ENCODE measurements at places on chromosomes 12 and 14.

GRCh38 chr12:57811028-57811755 is 7.3 kb downstream of the AVIL start:
- no peak for DNase-seq

- no peak for DNase-seq
These were observed 451.7 kb downstream of the TMEM117 start for GRCh38 chr12:44287545-44287944.

DNA sequence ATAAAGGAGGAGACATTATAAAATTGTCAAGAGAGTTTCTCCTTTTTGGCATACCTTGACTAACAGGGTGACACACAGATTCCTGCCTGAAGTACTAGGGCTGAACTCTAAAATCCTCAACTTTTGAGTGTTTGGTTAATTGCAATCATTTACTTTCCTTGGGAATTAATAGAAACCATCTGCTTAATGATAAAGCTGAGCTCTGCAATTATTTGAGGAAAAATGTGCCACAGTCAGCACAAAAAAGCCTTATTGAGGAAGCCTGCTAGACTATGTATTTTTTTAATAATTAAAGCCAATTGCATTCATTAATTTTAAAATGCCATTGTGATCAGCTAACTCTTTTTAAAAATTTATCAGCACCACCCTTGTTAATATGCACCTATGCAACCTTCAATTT is 38.7 kb downstream of the PRICKLE1 start:
- DNase-seq = no peak

GRCh38 chr12:42704810-42705401 is 115.4 kb upstream of the PRICKLE1 start:
- DNase-seq = no peak

DNA sequence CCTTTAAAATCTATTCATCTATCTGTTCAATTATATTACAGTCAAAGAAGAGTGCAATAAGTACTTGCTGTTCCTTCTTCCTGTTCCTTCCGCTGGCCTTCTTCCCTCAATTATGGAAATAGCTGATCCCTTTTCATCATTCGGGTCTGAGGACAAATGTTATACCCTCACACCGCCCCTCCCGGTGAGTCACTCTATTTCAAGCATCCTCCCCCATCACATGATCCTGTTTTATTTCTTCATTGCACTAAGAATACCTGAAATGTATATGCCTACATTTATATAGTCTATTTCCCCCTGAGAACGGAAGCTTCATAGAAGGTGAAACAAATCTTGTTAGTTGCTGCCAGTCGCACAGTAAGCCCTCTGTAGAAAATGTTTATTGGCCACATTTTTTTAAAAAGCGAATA is 2.5 kb downstream of the SLC38A1 start:
- no peak for DNase-seq

DNA sequence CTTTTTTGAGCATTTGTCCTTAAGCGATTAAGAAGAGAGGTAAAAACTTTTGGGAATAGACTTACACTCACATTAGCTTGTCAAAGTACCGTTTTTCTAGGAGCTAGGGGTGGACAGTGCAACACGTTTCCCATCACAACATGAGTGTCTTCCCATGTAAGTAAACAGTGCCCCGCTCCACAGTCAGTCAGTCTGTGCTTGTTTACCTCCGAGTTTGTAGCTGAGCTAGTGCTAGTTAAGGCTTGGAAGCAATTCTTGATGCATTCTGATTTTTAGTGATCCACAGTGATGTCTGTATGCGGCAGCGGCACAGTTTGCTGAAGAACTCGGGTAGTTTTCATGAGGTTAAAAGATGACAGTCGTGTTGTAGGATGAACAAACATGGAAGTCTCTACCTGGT is 941 bp downstream of the ZDHHC17 start:
- no peak for DNase-seq

DNA sequence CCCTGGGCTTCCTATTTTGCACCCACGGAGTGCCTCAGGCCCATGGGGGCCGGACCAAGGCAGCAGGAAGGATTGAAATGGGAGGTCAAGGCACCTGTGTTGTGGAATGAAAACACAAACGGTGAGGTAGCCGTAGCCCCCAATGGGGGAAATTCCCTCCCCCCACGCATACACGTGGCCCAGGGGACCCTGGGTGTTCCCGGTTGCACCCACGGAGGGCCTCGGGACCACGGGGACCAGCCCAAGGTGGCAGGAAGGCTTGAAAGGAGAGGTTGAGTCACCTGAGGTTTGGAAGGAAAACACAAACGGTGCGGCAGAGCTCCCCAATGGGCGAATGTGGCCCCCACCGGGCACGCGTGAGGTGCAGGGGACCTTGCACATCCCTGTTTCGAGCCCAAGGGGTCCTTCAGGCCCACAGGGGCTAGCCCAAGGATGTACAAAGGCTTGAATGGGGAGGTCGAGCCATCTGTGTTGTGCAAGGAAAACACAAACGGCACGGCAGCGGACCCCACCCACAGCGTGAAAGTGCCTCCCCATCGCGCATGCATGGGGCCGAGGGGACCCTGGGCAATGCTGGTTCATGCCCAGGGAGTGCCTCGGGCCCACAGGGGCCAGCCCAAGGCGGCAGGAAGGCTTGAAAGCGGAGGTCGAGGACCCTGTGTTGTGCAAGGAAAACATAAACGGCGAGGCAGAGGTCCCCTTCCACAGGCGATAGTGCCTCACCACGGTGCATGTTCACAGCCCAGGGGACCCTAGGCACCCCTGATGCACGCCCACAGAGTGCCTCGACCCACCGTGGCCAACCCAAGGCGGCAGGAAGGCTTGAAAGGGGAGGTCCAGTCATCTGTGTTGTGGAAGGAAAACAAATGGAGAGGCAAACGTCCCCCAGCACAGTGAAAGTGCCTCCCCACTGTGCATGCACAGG is 376.7 kb downstream of the ALG10 start:
- DNase-seq = no peak

DNA sequence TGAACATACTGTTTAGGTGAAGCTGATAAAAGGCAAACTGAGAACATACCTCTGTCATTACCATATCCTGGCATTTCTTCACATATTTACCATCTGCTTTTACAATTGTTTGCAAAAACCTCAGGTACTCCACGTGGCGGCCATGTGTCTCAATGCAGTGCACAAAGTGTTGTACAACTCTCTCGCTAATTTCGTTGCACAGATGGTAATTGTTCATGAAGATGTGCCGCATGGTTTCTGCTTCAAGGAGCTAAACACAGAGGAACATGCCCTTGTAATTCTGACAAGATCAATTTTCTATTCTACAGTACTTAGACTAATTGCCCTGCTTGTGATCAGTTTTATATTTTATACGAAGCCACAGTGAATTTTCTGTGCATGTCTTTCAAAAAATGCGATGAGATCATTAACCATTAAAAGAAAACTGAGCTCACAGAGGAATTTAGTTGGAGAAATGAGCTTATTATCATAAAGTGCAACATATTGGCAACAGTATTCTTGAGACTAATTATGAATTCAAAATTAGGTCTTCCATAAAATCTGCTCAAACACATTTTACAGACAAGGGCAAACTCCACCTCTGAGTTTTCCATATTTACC is 233.8 kb downstream of the ITPR2 start:
- DNase-seq = no peak

- no peak for DNase-seq
These were observed 99.2 kb downstream of the EML1 start for GRCh38 chr14:99892406-99892805.

DNA sequence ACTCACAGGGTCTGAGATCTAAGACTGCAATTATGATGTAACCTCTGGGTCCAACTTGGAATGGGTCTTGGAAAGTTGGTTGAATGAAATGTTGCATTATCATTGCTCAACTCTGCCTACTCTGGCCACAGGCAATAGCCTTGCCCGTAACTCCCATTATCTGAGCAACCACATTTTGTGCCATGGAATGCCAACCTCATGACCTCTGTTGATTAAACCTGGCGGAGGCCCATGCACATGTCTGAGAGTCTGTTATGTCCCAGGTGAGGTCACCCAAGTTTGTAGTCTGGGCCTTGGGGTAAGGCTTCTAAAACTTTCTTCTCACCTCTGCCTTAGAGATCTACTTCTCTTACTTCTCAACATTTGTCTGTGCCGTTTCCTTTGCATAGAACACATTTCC is 140.9 kb downstream of the TBX5 start:
- DNase-seq = no peak

DNA sequence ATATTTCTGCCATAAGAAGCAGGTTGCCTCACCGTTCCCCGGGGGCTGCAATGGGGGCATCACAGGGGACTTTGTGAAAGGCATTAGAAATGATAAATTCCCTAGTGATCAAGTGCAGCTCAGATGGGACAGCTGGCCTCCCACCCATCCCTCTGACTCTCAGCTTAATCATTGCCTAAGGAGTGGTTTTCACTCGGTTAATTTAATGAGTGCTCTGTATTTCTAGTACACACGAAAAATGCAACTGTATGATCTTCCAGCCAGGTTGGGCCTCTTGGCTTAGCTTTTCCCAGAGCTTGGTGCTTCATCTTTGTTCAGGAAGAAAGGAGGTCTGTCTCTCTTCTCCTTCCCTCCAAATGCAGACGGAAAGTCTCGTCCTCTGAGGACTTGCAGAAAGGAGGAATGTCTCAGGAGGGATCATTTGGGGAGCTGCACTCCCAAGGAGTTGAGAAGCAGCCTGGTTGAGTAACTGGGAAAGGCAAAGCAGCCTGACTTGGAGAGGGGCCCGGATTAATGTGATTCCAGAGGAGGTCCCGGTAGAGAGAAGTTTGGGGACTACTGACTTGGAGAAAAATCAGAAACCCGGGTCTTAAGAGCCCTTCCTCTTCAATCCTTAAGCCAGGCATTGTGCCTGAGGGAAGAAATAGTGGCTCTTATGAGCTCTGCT is 7.2 kb downstream of the CD9 start:
- no peak for DNase-seq

DNA sequence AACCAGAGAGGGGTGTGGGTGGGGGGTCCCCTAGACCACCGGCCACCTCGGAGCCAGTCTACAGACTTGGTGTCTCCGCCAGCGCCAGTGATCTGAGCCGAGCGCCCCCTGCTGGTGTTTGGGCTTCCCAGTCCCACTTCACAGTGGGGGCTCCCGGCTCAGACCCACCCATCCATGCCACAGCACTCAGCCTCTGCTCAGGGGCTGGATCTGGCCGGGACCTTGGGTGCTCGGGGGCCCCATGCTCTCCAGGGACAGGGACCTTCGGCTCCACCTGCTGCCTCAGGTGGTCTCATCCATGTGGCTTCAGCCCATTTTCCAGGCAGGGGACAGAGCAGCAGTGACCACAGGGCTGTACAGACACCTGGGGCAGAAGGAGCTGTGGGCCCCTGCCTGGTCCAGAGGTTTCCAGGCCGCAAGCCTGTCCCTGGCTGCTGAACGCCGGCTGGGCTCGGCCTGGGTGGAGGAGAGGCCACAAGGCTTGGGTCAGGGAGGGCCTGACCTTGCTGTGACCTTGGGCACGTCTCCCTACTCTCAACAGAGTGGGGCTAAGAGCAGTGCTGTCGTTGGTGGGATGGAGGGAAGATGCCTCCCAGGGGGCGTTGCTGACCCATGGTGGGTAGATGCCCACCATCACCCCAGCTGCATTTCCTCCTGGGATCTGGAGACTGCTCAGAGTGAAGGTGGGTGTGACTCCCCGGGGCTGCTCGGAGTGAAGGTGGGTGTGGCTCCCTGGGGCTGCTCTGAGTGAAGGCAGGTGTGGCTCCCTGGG is 86.3 kb downstream of the KIF26A start:
- peak; percentile 82 for DNase-seq

DNA sequence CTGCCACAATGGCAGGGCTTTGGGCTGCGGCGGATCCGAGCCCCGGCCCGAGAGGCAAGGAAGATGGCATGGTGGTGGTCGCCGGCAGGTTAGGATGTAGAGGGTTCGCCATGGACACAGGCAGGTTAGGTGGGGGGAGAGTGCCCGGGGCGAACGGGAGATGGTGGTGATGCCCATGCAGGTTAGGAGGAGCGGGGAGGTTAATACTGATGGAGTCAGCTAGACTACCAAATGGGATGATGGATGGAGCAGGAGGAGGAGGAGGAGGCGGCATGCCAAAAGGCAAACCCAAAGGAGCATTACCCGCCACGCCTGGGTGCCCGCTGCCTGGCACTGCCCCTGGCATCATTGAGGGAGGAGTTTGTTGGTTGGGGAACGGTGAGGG is 6.2 kb downstream of the MYL6 start:
- no peak for DNase-seq

GRCh38 chr12:99311373-99311772 is 336.2 kb upstream of the GARIN6 start:
- DNase-seq = no peak

- DNase-seq = no peak
These were observed 96.0 kb downstream of the ATXN2 start for GRCh38 chr12:111503116-111503515.

GRCh38 chr12:131345521-131346436 is 365.1 kb upstream of the SFSWAP start:
- DNase-seq = no peak

DNA sequence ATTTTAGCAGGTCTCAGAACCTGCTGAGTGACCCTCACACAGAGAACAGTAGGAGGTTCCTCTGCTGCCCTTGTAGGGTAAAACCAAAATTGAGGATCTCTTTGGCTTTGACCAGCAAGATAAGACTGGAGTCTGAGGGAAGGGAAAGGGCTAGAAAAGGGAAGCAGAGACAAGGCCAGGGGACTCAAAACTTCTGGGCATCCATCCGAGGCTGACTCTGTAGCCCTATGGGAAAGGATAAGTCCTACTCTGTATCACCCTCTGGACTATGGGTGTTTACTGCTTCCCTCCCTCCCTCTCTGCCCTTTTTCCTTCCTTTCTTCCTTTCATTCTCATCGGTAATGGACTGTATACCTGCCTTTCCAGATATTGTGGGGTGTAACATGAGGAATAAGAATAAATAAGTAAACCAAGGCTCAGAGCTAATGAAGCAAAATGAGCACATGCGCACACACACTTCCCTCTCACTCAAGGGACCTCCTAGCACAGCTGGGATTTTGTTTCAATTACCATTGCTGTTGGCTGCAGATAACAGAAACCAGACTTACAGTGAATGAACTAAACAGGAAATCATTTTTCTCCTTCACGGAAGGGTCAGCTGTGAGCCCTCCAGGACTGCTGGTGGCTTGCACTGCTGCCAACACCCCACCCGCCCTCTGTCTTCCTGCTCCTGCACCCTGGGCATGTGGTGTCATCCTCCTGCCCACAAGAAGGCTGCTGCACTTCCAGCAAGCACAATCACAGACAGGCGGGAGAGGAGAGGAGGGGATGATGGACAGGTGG is 404.4 kb upstream of the CCDC196 start:
- no peak for DNase-seq

- DNase-seq = no peak
These were observed 156.4 kb upstream of the SYT10 start for GRCh38 chr12:33596061-33596460.

- DNase-seq = no peak
These were observed 1.5 kb upstream of the PCK2 start for GRCh38 chr14:24092505-24093206.

DNA sequence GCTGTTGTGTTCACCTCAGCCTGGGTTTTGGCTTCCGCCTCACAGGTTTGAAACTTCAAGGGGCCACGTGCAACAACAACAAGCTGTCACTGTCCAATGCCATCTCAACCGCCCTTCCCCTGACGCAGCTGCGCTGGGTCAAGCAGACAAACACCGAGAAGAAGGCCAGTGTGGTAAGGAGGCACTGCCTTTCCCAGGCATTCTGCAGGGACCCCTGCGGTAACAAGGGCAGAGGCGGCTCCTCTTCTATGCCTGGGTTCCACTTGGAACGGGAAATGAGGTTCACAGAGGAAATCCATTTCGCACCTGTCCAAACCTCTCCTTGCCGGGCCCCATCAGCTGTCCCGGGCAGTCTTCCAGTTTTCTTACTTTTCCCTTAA is 36.8 kb downstream of the HSP90AA1 start:
- DNase-seq = no peak
